ENCODE measurements at places on chromosomes 2 and 18.

- DNase-seq, result peak; percentile 62
These were observed 206.7 kb downstream of the TCF4 start for GRCh38 chr18:55381277-55381676.

DNA sequence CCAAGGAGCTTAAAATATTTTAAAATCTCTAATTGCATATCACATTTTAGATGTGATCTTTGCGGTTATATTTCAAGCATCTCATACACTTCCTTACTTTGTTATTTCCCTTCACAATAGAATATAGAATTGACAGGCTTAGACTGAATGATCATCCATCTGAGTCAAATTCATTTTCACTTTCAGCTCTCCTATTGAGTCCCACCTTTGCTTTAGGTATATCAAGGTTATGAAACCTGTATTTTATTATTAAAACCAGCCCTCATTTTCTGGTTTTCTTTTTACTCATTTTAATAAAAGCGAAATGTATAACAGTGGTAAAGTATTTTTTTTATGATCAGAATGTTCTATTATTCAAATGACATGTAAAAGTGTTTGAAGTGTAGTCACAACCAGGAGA, 162.9 kb upstream of the KYNU start:
- DNase-seq, result no peak

- no peak for DNase-seq
These were observed 12.4 kb downstream of the MYO5B start for GRCh38 chr18:50182511-50182910.

DNA sequence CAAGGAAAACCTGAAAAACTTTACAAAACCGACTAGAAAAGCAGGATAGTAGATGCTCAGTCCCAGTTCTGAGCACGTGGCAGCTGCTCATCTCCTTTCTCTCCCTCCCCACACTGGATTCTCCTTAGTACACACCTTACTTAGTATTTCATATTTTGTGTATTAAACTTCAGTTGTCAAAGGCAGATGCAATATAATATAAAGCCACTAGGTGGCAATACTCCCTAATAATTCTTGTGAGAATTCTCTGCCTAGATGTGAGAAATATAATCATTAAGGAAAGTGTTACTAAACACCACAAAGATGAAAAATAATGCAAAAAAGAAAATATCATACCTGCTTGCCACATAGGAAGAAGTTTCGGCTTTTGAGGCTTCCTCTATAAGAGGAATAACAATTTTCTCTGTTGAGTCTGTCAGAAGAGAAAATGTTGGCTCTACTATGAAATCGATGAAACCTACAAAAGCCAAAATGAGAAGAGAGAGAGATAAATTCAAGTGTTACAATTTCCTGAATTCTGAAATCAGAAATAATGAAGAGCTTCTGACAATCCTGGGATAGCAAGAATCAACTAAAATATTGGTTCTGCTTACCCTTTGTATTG, 200.6 kb downstream of the PPP1R1C start:
- peak; percentile 42 for DNase-seq

GRCh38 chr2:224041554-224041953, 2.5 kb upstream of the SERPINE2 start:
- DNase-seq, result no peak

GRCh38 chr2:227161947-227162346, 2.1 kb downstream of the COL4A4 start:
- no peak for DNase-seq

- DNase-seq, result peak; percentile 33
These were observed 75.2 kb upstream of the C2orf15 start for GRCh38 chr2:99066075-99066958.

GRCh38 chr2:7140306-7140705, 223.1 kb downstream of the RNF144A start:
- DNase-seq, result no peak

- DNase-seq, result no peak
These were observed 648.0 kb downstream of the GALR1 start for GRCh38 chr18:77897606-77898005.
